ENCODE measurements at places on chromosomes 4 and X.

DNA sequence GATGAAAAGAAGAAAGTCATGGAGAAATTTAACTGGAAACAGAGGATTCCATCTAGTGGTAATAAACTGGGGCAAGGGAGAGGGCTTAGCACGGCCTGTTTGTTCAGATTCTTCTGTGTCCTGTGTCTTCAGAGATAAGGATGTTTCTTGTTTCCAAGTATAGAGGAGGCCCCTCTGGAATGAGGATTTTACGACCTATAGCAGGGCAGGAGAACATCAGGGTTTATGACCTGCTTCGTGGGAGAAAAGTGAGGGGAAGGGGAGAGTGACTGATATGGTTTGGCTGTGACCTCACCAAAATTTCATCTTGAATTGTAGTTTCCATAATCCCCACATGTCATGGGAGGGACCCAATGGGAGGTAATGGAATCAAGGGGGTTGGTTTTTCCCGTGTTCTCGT lies 93.0 kb upstream of the LDB2 start:
- DNase-seq = no peak

- no peak for DNase-seq
Measured at GRCh38 chr4:75142850-75143249, 209.9 kb downstream of the PARM1 start.

DNA sequence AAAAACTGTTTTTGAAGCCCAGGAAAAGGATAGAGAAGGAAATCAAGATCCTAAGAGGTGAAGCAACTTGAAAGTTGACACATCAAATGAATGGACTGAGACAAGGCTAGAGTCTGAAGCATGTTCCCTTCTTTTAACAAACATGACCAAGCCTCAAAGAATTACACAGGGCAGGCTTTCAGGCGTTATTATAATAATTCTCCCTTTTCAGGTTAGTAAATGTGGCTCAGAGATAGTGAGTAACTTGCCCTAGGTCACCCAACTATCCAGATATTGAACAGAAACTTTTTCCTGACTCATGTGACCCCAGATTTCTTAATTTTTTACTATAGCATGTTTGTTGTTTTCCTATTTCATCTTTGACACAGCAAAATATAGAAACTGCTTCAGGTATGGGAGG lies 91.7 kb downstream of the PPP1R2C start:
- DNase-seq = no peak

DNA sequence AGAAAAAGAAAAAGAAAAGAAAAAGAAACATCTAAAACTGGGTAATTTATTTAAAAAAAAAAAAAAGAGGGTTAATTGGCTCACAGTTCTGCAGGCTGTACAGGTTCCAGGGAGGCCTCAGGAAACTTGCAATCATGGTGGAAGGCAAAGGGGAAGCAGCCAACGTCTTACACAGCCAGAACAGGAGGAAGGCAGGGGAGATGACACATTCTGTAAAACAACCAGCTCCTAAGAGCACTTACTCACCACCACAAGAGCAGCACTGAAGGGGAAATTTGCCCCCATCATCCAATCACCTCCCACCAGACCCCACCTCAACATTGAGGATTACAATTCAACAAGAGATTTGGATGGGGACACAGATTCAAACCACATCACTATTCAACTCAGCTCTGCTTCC lies 36.8 kb upstream of the TMEM184C start:
- DNase-seq = no peak
